ENCODE measurements at places on chromosomes 7 and 10. TPM values are rescaled to one million over a fixed set of nuclear protein-coding genes. Genes with fewer than 3 reads are reported as not detected.

DNA sequence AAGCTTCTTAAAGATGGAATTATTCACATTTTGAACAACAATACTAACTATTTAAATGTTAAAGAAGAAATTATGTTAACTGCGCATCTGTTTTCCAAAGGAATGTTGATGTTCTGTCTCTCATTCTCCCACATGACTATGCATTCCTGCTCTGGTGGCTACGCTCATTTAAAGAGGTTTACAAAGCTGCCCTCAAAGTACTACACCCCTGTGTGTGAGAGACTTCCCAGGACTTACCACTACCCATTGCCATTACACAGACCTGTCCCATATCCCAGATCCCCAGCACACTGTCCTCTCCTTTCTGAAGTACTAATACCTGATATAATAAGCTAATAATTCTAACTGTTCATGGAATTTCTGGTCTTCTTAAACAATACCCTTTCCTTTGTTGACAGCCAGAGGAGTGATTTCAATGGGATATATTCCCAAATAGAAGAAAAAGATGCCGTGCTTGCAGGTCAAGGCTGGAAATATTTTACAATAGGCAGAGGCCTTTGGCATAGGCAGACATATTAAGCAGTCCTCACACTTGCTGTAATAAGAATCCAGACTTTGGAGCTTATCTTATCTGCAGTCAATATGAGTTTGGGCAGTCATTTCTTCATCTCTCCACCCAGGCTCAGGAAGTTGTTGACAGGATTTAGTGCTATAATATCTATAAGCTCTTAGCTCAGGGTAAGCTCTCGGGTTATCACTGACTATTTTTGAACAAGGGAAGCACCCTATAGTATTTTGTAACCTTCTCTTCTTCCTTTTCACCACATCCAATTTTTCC is 12.2 kb downstream of the LIPF start:
- H3K36me3 ChIP-seq: no peaks in the 10 kb centered on the region
- no peak for DNase-seq
- H3K27me3 ChIP-seq: no peaks in the 10 kb centered on the region
- no peak overlapping the region for H3K27ac ChIP-seq
- no peaks in the 10 kb centered on the region for H3K4me1 ChIP-seq

DNA sequence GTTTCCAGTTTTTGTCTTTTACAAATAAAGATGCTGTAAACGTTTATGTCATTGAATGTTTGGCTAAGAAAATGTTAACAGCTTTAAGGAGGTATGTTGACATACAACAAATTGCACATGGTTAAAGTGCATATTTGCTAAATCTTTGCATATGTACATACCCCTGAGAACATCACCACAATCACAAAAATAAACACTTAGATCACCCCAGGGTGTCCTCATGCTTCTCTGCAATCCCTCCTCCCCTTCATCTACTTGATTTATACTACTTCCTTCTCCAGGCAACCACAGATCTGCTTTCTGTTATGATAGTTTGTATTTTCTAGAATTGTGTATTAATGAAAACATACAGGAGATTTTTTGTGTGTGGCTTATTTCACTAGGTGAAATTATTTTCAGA is 209.5 kb downstream of the GLRX3 start:
- DNase-seq: no peak
- no peaks in the 10 kb centered on the region for H3K4me1 ChIP-seq
- no peaks in the 10 kb centered on the region for H3K36me3 ChIP-seq
- no peak overlapping the region for H3K4me3 ChIP-seq
- no peak overlapping the region for H3K27ac ChIP-seq

DNA sequence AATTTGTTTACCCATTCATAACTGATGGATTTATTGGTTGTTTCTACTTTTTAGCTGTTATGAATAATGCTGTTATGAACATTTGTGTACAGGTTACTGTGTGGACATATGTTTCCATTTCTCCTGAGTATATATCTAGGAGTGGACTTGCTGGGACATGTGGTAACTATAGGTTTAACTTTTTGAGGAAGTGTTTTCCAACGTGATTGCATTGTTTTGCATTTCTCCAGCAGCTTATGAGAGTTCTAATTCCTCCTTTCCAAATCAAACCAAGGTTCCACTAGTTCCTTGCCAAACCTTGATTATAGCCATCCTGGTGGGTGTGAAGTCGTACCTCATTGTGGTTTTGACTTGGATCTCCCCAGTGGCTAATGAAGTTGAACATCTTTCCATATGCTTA is 2.6 kb upstream of the PRF1 start:
- no peaks in the 10 kb centered on the region for H3K4me1 ChIP-seq
- no peak overlapping the region for H3K4me3 ChIP-seq
- no peaks in the 10 kb centered on the region for H3K36me3 ChIP-seq
- H3K27me3 ChIP-seq: no peaks in the 10 kb centered on the region
- no peak overlapping the region for H3K27ac ChIP-seq

- H3K4me1 ChIP-seq: peaks cover 2% of the 10 kb centered on the region
- H3K27ac ChIP-seq: no peak overlapping the region
- no peak overlapping the region for H3K4me3 ChIP-seq
- H3K36me3 ChIP-seq: no peaks in the 10 kb centered on the region
These were observed 43.7 kb downstream of the MKLN1 start for GRCh38 chr7:131371411-131371810.

DNA sequence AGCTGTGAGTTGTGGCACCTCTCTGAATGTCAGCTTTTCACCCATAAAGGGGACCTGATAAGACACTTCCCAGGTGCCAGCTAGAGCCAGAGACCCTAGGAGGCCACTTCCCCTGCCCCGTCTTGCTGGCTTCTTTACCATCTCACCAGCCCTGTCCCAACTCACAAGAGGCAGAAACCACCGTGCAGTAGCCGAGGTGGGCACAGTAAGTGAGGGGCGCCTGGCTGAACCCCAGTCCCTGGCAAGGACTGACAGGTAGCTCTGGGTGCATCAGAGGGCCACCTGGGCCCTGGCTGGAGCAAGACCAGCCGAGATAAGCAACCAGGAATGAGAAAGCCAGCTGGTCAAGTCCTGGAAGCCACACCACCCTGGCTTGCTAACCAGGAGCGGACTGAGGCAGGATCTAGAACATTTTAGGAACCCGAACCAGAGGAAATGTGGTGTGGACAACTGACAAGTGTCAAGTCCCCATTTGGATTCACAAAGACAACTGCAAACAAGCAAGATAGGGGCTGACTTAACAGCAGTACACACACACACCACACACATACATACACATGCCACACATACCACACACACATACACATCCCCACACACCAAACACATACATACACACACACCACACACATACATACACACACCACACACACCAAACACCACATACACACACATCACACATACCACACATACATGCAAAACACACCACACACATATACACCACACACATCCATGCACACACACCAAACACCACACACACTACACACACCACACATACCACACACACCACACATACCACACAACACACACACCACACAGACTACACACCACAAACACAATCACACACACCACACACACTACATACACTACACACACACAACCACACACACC is 20.8 kb downstream of the OGDHL start:
- DNase-seq: no peak
- no peaks in the 10 kb centered on the region for H3K4me1 ChIP-seq
- no peaks in the 10 kb centered on the region for H3K27me3 ChIP-seq
- H3K4me3 ChIP-seq: no peak overlapping the region
- H3K36me3 ChIP-seq: no peaks in the 10 kb centered on the region

DNA sequence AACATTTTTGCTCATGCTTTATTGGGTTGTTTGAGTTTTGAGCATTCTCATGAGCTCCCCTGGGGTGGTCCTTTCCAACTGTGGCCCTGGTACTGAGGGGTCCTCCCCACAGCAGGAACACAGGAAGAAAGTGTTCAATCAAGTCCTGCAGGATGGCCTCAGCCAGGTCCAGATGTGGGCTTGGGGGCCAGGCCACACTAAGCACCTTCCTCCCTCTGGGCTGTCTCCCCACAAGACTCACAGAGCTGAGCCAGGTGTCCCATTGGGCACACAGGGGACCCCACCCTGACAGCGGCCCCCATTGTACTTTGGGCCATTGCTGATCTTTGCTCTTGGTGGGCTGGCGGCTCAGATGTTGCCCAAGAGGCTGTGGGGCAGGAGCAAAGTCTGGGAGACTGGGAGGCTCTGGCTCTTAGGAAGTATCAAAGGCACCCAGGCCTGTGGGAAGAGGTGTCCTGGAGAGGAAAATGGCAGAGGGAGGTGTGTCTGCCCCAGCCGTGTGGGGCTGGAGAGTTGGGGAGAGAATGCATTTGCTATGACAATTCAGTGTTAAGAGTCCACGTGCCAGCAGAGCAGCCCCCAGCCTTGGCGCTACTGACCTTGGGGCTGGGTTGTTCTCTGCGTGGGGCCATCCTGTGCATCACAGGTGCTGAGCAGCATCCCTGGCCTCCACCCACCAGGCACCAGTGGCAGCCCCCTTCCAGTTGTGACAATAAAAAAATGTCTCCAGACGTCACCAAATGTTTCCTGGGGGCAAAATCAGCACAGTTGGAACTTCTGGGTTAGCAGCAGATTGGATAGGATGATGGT is 17.8 kb downstream of the SCART1 start:
- no peaks in the 10 kb centered on the region for H3K27me3 ChIP-seq
- no peaks in the 10 kb centered on the region for H3K4me1 ChIP-seq
- no peak overlapping the region for H3K4me3 ChIP-seq
- H3K27ac ChIP-seq: no peak overlapping the region
- no peaks in the 10 kb centered on the region for H3K36me3 ChIP-seq

- peak overlapping the region; percentile 98 for H3K27ac ChIP-seq
- peaks cover 6% of the 10 kb centered on the region for H3K4me1 ChIP-seq
- DNase-seq: peak; percentile 93
- no peaks in the 10 kb centered on the region for H3K27me3 ChIP-seq
- no peaks in the 10 kb centered on the region for H3K36me3 ChIP-seq
These were observed 36.7 kb upstream of the KCTD7 start for GRCh38 chr7:66591799-66592596.

Gene OGA
- total RNA-seq: 362 TPM

Gene PSD
- total RNA-seq: 4.6 TPM

DNA sequence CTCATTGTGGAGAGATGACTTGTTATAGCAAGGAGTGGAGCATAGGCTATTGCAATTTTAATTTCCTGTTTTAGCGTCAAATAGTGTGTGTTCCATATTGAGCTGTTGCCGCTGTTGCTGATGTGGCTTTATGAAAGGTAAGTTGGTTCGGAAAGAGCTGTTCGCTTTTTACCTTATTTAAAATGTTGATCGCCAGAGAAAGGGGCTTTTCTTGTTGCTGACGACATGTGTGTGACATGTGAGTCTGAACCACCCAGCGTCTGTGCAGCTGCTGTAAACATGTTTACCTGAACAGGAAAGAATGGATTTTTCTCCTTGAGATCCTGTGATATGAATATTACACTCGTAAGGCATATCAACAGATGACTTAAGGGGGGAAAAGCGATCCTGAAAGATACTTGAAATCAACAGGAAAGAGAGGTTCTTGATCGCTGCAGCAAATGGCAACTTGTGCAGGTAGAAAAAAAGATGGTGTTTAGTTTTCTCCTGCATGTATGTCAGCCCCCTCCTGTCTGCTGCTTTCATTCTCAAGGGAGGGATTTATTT is 2.5 kb downstream of the ZEB1 start:
- peak overlapping the region; percentile 27 for H3K4me3 ChIP-seq
- peak overlapping the region; percentile 98 for H3K27ac ChIP-seq
- H3K27me3 ChIP-seq: peaks cover 40% of the 10 kb centered on the region
- peaks cover 1% of the 10 kb centered on the region for H3K4me1 ChIP-seq

DNA sequence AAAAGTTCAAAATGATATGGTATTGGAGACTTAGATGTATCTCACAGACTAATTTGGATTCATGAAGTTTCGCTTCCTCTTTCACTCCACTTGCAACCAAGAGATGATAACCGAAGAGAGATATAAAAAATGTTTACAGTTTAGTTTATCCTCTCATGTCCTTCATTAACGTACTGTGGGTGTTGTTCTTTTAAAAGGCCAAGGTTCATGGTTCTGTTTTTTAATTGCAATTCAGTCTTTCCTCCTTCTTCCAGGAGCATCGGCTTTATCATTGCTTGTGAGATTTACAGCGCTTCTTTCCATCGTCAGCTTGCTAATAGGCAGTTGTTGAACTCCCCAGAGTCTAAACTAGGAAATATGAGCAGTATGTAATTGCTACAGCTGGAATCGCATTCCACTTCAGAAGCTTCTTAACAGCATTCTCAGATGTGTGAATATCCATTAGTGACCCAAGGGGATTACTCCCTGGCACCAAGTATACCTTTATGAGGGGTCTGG is 75.9 kb upstream of the HGF start:
- peak; percentile 47 for DNase-seq
- H3K4me1 ChIP-seq: peaks cover 3% of the 10 kb centered on the region
- H3K27ac ChIP-seq: peak overlapping the region; percentile 52
- H3K27me3 ChIP-seq: no peaks in the 10 kb centered on the region
- no peak overlapping the region for H3K4me3 ChIP-seq
- no peaks in the 10 kb centered on the region for H3K36me3 ChIP-seq

- no peaks in the 10 kb centered on the region for H3K36me3 ChIP-seq
- peak; percentile 33 for DNase-seq
- H3K27me3 ChIP-seq: no peaks in the 10 kb centered on the region
- H3K4me1 ChIP-seq: no peaks in the 10 kb centered on the region
These were observed 65.1 kb upstream of the MPP7 start for GRCh38 chr10:28367929-28368484.

Gene PDE6C
- not detected for total RNA-seq

- H3K36me3 ChIP-seq: no peaks in the 10 kb centered on the region
- H3K4me1 ChIP-seq: peaks cover 12% of the 10 kb centered on the region
- peak; percentile 71 for DNase-seq
- no peak overlapping the region for H3K27ac ChIP-seq
- H3K4me3 ChIP-seq: no peak overlapping the region
These were observed 4.2 kb downstream of the SMARCD3 start for GRCh38 chr7:151244196-151244840.

- no peak overlapping the region for H3K4me3 ChIP-seq
- H3K4me1 ChIP-seq: peaks cover 14% of the 10 kb centered on the region
- DNase-seq: peak; percentile 76
- H3K27ac ChIP-seq: no peak overlapping the region
These were observed 4.1 kb upstream of the CALML5 start for GRCh38 chr10:5503477-5503835.

DNA sequence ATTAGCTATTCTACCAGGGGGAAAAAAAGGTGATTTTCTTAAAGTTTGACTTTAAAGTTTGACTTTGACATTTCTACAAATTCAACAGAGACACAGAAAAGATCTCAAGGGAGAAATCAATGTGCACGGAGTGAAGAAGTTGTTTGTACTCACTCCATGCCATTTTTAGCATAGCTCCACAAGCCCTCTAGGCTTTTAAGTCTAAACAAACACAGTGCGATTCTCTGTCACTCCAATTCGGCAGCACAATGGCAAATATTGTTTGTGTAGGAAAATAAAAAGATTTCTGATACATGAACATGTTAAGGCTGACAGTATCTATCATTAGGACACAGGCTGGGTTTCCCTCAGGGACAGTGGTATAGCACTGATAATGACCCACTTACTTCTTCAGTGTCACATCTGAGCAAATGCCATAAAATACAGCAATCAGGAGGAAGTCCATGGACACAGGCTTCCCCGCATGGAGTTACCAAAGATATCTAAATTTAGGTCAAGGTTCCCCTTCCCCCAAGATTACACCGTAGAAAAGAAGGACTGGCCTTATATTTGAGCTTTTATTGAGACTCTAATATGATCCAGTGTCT is 28.0 kb downstream of the GSAP start:
- H3K4me3 ChIP-seq: no peak overlapping the region
- H3K36me3 ChIP-seq: peaks cover 18% of the 10 kb centered on the region
- peaks cover 6% of the 10 kb centered on the region for H3K4me1 ChIP-seq
- H3K27me3 ChIP-seq: no peaks in the 10 kb centered on the region

Data from lung (tissue), 17 donors.